ENCODE measurements at places on chromosomes 7 and 10. TPM values are rescaled to one million over a fixed set of nuclear protein-coding genes. Genes with fewer than 3 reads are reported as not detected.

CTBP2 gene
- total RNA-seq: 110 TPM

FAM204A gene
- 61.9 TPM for total RNA-seq

CFAP70 gene
- 0.68 TPM for total RNA-seq

CYP26C1 gene
- under 0.01 TPM for total RNA-seq

RBP3 gene
- total RNA-seq: not detected

ASB10 gene
- not detected for total RNA-seq

MINDY4 gene
- 3.5 TPM for total RNA-seq

TAS2R41 gene
- not detected for total RNA-seq

DKK1 gene
- 1.8 TPM for total RNA-seq

SPDYE2B gene
- not detected for total RNA-seq

PNLIPRP1 gene
- total RNA-seq: not detected

KIAA1549 gene
- total RNA-seq: 2.2 TPM
